ENCODE measurements at places on chromosomes 7 and 10. TPM values are rescaled to one million over a fixed set of nuclear protein-coding genes. Genes with fewer than 3 reads are reported as not detected.

DNA sequence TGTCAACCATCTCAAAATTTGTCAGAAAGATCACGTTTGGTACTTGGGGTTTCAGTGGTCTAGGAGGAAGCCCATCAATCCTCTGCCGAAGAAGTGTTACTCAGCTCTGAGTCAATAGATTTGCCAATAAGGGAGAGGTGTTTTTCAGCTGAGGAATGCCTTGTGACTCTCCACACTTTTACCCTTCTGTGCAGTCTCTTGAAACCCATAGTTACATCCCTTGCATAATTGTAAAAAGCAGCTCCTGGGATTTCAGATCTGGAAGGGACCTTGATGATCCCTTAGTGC lies 47.5 kb downstream of the INSYN2A start:
- no peak overlapping the region for H3K27ac ChIP-seq
- H3K36me3 ChIP-seq, result no peaks in the 10 kb centered on the region
- H3K4me1 ChIP-seq, result no peaks in the 10 kb centered on the region
- H3K27me3 ChIP-seq, result no peaks in the 10 kb centered on the region
- no peak for DNase-seq

DNA sequence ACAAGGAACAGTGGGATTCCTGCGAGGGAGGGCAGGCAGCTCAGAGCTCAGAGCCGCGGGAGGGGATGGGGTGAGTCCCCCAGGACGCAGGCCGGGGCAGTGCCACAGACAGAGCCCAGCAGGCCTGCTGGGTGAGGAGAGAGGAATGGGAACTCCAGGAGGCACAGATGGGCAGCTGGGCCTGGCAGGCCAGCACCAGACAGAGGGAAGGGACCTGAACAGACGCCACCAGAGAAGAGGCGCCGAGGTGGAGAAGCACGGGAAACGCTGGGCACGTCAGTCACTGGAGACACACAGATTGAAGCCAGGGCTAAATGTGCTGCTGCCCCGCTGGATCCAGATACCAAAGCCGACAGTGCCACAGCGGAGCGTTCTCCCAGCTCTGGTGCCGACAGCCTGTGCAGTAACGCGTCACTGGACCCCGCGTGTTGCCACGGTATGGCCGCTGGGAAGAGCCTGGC lies 225.8 kb downstream of the MAD1L1 start:
- no peaks in the 10 kb centered on the region for H3K27me3 ChIP-seq
- no peak overlapping the region for H3K27ac ChIP-seq

Gene HTR5A
- not detected for total RNA-seq

- H3K4me3 ChIP-seq, result peak overlapping the region; percentile 20
- no peaks in the 10 kb centered on the region for H3K27me3 ChIP-seq
- peaks cover 9% of the 10 kb centered on the region for H3K36me3 ChIP-seq
- H3K4me1 ChIP-seq, result peaks cover 83% of the 10 kb centered on the region
- no peak for DNase-seq
These were observed 38.2 kb downstream of the GBF1 start for GRCh38 chr10:102283488-102283887.

- H3K27ac ChIP-seq, result no peak overlapping the region
- H3K4me3 ChIP-seq, result no peak overlapping the region
- no peaks in the 10 kb centered on the region for H3K36me3 ChIP-seq
- no peak for DNase-seq
These were observed 207.1 kb upstream of the ETV1 start for GRCh38 chr7:14196555-14196954.

Gene SLF2
- 30.9 TPM for total RNA-seq

- H3K27me3 ChIP-seq, result no peaks in the 10 kb centered on the region
- no peaks in the 10 kb centered on the region for H3K36me3 ChIP-seq
- no peaks in the 10 kb centered on the region for H3K4me1 ChIP-seq
- no peak overlapping the region for H3K27ac ChIP-seq
These were observed 337.5 kb upstream of the KCND2 start for GRCh38 chr7:119935418-119936025.

Gene COL17A1
- total RNA-seq, result not detected

Gene SORCS1
- not detected for total RNA-seq

- no peaks in the 10 kb centered on the region for H3K27me3 ChIP-seq
- peak overlapping the region; percentile 77 for H3K27ac ChIP-seq
- no peak for DNase-seq
- H3K4me3 ChIP-seq, result no peak overlapping the region
- peaks cover 2% of the 10 kb centered on the region for H3K36me3 ChIP-seq
- peaks cover 42% of the 10 kb centered on the region for H3K4me1 ChIP-seq
These were observed 44.2 kb downstream of the JMJD1C start for GRCh38 chr10:63421591-63421990.

DNA sequence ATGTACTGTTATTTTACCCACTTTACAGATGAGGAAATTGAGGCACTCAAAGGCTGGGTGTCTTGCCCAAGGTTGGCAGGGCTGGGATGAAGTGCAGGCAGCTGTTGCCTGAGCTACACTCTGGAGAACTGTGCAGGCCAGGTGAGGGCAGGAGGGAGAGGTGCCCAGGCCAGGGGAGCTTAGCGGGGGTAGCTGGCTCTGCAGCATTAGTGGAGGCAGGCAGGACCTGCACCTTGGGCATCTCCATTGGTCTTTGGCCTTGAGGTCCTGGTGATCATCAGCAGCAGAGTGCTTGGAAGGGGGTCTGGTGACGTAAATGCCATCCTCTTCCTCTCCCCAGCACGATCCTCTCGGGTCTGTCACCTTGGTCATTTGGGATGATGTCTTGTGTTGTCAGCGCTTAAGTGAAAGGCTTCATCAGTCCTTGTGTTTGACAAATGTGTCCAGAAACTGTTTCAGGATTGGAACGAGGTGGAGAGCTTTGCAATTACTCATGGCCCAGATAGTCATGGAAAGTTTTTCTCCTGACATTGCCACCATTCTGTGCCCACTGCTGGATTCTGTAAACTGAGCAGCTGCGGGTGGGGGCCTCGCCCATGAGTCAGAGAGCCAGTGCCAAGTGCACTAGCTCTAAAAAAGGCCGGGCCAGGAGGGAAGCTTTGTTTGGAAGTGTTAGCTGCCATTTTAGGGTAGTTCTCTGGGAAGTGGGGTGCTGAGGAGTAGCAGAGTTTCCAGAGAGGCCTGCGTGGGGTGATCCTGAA lies 47.6 kb downstream of the TSPAN15 start:
- peaks cover 7% of the 10 kb centered on the region for H3K4me1 ChIP-seq
- H3K4me3 ChIP-seq, result no peak overlapping the region
- no peaks in the 10 kb centered on the region for H3K36me3 ChIP-seq
- DNase-seq, result no peak

DNA sequence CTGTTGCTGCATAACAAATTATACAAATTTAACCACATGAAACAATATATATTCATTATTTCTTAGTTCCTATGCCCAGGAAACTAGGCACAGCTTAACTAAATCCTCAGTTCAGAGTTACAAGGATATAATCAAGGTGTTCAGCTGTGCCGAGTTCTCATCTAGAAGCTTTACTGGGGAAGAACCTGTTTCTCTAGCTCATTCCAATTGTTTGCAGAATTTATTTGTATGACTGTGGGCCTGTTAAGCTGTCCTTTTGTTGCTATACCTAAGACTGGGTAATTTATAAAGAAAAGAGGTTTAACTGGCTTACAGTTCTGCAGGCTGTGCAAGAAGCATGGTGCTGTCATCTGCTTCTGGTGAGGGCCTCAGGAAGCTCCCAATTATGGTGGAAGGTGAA lies 21.8 kb upstream of the MDFIC start:
- no peak overlapping the region for H3K4me3 ChIP-seq
- no peaks in the 10 kb centered on the region for H3K36me3 ChIP-seq
- no peak overlapping the region for H3K27ac ChIP-seq
- no peaks in the 10 kb centered on the region for H3K4me1 ChIP-seq
- H3K27me3 ChIP-seq, result no peaks in the 10 kb centered on the region

DNA sequence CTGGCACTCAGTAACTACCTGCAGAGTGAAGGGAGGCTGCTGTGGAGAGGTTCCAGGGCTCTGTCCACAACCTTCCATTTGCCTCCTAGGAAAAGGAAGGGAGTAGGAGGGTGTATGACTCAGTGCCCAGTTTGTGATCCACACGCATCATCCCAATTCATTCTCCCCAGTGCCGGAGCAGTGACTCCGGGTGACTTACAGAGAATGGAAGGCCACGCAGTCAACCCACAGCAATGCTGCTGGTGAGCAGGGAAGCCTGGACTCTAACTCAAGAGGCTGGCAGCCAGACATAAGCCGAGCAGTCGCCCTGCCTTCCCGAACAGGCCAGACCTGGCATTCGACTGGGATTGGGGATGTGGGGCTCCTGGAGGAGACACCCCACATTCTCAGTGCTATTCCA lies 139.9 kb downstream of the SH3PXD2A start:
- no peaks in the 10 kb centered on the region for H3K27me3 ChIP-seq
- H3K4me3 ChIP-seq, result no peak overlapping the region
- no peak overlapping the region for H3K27ac ChIP-seq
- H3K4me1 ChIP-seq, result peaks cover 7% of the 10 kb centered on the region
- DNase-seq, result no peak

Gene MDFIC
- 68.4 TPM for total RNA-seq

Gene DNAJC2
- 50.0 TPM for total RNA-seq

Gene TYW1B
- total RNA-seq, result 3.9 TPM

GRCh38 chr10:20839141-20839540 lies 58.0 kb downstream of the NEBL start:
- no peaks in the 10 kb centered on the region for H3K36me3 ChIP-seq
- no peaks in the 10 kb centered on the region for H3K27me3 ChIP-seq
- no peak overlapping the region for H3K27ac ChIP-seq
- no peak overlapping the region for H3K4me3 ChIP-seq
- H3K4me1 ChIP-seq, result no peaks in the 10 kb centered on the region
- no peak for DNase-seq

DNA sequence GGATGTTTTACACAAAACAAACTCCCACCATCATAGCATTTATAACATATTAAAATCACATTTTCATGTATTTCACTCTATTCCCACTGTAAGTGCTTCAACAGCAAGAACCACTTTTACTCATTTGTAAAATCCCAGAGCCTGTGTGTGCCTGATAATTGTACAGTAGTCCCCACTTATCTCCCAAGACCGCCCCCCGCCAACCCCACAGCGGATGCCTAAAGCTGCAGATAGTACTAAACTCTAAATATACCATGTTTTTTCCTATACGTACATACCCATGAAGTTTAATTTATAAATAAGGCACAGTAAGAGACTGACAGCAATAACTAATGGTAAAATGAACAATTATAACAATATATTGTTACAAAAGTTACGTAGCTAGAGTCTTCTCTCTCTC lies 33.5 kb downstream of the EZH2 start:
- DNase-seq, result no peak
- H3K4me1 ChIP-seq, result peaks cover 50% of the 10 kb centered on the region
- peaks cover 8% of the 10 kb centered on the region for H3K36me3 ChIP-seq
- H3K27ac ChIP-seq, result no peak overlapping the region

DNA sequence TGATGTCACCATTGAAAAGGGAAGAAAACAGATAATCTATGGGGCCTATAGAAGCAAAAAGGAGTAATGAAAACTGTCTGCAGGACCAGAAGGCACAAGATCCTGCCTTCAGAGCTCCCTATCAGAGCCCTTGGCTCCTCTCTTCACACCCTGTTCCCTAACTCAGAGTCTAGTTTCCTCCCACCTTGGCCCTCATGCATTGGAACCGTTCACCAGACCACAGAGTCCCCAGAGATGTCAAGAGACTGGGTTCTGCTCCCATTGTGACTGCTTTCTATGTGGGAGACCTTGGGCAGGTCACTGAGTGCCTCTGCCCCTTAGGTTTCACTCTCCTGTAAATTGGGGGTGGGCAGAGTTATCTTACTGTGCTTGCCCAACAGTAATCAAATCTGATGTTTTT lies 80.1 kb upstream of the RPA3 start:
- H3K27me3 ChIP-seq, result no peaks in the 10 kb centered on the region
- H3K27ac ChIP-seq, result no peak overlapping the region
- no peak for DNase-seq

DNA sequence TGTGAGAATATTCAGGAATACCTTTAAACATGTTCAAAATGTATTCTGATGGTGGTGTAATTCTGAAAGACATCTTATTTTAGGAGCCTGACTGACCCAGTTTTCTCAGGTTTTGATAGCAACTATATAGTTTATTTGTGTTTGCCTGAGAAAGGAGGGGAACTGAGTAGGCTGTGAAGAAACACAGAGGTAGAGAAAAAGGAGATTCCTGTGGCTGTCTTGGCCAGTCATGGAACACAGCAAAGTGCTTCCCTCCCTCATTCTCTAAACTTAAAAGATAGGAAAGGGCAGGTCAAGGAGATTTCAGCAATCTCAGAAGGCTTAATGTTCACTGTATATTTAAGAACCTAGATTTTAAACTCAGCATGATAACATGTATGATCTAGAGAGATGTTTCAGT lies 43.5 kb downstream of the ZMYND11 start:
- H3K36me3 ChIP-seq, result peaks cover 17% of the 10 kb centered on the region
- peak overlapping the region; percentile 37 for H3K27ac ChIP-seq
- DNase-seq, result no peak
- peaks cover 26% of the 10 kb centered on the region for H3K4me1 ChIP-seq

DNA sequence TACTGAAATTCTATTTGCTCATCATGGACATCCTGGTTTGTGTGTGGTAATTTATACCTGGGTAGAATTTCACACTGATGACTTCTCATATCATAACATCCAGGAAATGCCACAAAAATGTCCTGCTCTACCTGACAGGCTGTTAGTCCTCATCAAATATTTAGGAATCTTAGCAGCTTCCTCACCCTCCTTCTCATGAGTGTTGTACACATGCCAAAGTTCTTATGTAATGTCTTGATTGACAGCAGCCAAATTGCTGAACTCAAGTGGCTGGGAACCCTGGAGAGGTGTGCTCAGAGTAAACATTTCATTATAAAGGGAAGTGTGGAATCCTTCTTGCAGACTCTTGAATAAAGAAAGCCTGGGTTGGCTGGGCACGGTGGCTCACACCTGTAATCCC lies 8.9 kb downstream of the EEPD1 start:
- DNase-seq, result no peak
- no peak overlapping the region for H3K4me3 ChIP-seq
- H3K27me3 ChIP-seq, result no peaks in the 10 kb centered on the region
- H3K27ac ChIP-seq, result no peak overlapping the region
- no peaks in the 10 kb centered on the region for H3K36me3 ChIP-seq
- H3K4me1 ChIP-seq, result peaks cover 10% of the 10 kb centered on the region

DNA sequence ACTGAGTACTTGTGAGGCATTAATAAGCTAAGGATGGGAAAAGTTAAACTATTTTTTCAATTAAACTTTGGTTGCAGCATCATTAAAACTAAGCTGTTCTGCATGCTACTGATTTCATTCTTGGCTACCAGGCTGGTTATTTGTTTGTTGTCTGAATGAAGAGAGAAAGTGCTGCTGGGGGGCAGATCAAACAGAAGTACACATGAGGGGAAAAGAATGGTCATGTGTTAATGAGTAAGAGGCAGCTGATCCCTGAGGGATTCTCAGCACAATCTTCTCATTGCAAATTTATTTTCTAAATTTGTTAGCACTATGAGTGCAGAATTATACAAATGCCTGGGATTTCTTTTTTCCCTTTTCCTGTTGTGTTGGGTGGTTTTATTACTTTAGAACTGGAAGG lies 213.2 kb upstream of the HPS1 start:
- H3K27ac ChIP-seq, result no peak overlapping the region
- DNase-seq, result no peak
- H3K4me3 ChIP-seq, result no peak overlapping the region
- peaks cover 11% of the 10 kb centered on the region for H3K27me3 ChIP-seq
- no peaks in the 10 kb centered on the region for H3K4me1 ChIP-seq
- H3K36me3 ChIP-seq, result no peaks in the 10 kb centered on the region

Data from activated CD4-positive, alpha-beta T cell treated with anti-CD3 and anti-CD28 coated beads for 36 hours (primary cell).